Femur (tissue), 1 donor: ENCODE measurements at places on chromosomes 6 and 20.

DNA sequence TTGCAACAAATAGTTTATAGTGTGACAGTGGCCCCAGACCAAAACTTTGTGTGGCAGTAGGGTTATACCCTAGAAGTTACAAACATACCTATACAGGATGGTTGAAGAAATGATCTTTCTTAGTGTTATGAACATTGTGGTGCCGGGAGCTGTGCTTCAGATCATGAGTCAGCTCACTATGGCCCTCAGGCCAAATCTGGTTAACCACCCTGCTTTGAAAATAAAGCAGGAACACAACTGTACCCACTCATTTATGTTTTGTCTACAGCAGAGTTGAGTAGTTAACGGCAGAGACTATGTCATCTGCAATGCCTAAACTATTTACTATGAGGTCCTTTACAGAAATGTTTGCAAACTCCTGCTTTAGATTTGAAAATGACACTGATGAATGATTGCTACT is 24.3 kb downstream of the AKAP7 start:
- no peak for DNase-seq

DNA sequence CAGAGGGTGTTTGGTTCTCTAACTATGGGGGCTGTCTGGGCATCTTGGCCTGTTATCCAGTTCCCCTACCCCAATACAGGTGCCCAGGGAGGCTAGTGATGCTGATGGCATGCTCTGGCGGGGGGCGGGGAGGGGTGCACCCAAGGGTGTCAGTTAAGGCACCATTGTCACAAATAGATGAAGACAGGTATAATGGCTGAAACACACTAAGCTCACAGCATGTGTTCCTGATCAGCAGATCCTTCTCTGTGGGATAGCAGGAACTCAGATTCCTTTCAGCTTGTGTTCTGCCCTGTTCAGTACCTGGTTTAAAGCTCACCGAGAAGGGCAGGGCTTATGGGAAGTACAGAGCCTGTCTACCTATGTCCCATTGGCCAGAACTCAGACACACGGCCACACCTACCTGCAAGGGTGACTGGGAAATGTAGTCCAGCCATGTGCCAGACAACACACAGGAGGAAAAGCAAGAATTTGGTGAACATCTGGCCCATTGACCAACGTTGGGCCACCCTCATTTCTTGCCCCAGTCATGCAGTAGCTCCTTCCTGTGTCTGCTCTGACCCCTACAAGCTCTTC is 3.4 kb upstream of the RSPO4 start:
- no peak for DNase-seq

- no peak for DNase-seq
These were observed 45.1 kb downstream of the BCAS1 start for GRCh38 chr20:54025251-54025771.

DNA sequence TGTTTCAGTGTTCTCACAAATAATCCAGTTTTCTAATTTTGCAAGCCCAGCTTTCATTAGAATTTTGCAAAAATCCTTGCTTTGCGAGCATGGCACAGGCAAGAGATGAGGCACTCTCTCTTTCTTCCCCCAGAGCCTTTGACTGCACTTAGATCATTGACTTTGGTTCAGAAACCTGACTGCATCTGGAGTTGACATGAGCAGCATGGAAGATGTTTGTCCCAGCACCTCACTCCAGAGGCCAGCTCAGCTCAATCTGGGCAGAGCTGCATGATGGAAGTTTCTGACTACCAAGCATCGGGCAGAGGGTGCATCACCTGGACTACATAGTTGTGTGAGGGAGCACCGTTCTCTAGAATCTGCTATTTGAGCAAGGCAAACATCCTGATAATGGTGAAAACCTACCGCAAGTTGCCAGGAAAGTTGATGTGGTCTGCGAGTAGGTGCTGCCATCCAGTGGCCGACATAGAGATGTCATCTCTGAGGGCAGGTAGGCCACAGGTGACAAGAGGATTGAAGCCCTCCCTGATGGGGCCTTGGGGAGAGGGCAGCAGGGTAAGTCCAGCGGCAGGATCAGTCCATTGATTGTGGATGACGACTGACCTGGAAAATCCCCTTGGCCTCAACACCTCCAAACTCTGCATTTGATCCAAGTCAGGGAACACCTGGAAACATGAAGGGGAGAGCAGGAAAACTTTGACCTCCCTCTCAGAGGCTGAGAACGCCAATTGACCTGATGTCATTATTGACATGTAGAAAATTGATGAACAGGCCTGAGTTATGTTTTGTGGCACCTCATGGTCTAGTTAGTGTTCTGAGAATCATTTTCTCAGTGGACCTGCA is 3.8 kb upstream of the LPA start:
- no peak for DNase-seq

DNA sequence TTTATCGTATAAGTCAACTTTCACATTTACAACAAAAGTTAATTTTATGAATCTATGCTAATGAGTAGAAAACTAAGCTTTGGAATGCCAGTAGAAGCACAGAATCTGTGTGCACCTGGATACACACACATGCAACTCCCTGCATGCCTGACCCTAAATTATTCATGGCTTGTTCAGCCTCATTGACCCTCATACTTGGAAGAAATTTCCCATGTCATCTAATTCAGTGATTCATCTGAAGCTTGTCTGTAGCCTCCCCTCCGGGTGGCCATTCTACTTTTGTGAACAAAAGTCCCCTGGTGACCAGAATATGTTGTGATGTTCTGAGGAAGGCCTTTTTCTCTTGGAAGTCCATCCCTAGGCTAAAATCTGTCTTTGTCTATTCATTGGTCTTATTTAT is 1078.4 kb downstream of the KIF16B start:
- DNase-seq: no peak
